Left ventricle myocardium inferior (tissue), 1 donor: ENCODE measurements at places on chromosomes 6 and 20.

DNA sequence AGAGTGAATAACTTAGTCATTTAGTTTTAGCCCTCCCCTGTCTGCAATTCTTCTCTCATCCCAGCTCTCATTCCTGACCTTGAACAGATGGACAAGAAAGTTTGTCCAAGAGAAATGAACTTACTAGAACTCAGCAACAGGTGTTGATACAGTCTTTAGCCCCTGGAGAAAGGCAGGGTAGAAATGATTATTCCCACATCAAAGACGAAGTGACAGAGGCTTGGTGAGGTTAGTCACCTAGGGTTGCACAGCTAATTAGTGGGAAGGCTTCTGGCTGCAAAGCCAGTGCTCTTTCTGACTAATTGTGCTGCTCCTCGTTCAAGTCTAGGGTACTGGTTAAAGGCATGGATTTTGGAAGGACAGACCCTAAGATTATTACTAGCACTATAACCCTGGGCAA lies 4.5 kb downstream of the ZDHHC14 start:
- no peaks in the 10 kb centered on the region for H3K27me3 ChIP-seq
- H3K36me3 ChIP-seq: no peaks in the 10 kb centered on the region
- H3K27ac ChIP-seq: no peak overlapping the region
- H3K4me1 ChIP-seq: peaks cover 27% of the 10 kb centered on the region
- no peak for DNase-seq

DNA sequence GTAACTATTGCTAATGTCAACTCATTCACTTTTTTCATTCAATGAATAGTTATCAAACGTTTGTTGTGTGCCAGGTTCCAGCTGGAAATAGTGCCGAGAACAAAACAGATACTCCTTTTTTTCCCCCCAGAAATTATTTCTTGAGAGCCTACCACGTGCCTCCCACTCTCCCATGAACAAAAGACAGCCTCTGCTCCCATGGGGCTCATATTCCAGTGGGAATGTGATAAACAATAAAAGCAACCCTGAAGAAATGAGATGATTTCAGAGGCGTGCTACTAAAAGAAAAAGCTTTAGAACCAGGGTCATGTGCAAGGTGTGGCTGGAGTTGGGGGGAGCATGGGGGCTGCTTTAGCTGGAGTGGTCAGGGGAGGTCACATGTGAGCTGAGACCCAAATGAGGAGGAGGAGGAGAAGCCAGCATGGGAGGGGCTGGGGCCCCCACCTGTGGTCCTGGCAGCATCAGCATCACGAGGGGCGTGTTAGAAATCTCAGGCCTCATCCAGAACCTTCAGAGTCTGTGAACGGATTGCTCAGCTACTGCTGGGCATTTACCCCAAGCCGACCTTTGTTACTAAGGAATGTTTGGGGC lies 157.4 kb downstream of the EYA2 start:
- peaks cover 71% of the 10 kb centered on the region for H3K27me3 ChIP-seq
- no peaks in the 10 kb centered on the region for H3K4me1 ChIP-seq
- DNase-seq: no peak
- H3K4me3 ChIP-seq: no peak overlapping the region
- no peak overlapping the region for H3K27ac ChIP-seq
- no peaks in the 10 kb centered on the region for H3K36me3 ChIP-seq

DNA sequence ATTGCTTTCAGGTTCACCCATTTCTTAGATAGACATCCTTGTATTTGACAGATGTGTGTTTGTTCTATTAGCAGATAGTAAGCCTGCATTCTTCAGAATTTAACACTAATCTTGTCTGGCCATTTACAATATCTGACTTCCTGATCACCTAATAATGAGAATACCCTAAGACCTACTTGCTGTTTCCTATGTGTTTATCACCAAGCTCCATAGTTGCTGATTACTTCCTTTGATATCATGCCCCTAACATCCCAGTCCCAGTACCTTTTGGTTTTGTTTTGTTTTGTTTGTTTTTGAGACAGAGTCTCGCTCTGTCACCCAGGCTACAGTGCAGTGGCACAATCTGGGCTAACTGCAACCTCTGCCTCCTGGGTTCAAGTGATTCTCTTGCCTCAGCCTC lies 143.6 kb upstream of the DST start:
- H3K4me3 ChIP-seq: no peak overlapping the region
- DNase-seq: no peak
- no peak overlapping the region for H3K27ac ChIP-seq
- H3K36me3 ChIP-seq: peaks cover 8% of the 10 kb centered on the region

DNA sequence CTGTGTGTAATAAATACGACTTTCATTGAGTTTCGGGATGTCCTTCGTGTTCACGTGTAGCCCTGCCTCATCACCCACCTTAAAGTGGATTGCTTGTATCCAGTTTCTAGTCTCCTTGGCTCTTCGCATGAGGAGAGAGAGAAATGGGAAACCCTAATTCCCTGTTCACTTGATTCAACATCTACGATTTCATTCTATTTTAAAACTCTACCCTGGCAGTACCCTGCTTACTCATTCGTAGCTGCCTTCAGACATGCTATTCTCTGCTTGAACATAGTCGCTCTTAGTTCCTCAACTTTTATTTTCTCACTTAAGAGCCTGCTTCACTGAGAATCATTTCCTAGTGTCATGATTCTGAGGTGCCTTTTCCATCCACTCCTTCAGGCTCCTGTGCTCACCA lies 163.6 kb downstream of the EYA4 start:
- no peak for DNase-seq
- no peaks in the 10 kb centered on the region for H3K36me3 ChIP-seq
- peaks cover 10% of the 10 kb centered on the region for H3K4me1 ChIP-seq
- no peak overlapping the region for H3K27ac ChIP-seq

DNA sequence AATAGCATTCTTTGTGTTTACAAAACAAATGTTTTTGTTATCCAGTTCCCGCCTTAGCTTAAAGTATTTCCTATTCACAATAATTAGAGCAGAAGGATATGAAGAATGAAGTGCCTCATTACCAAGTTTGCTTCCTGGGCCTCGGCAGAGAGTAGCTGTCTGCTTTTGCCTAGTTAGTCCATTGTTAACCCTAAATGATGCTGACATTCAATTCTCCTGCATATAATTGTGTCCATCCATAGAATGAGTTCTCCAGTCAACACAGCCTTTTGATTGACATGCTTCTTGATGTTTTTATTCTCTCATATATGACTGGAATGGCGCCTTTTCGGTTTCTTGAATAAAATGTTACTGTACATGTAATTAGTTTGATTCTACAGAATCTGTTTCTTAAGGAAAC lies 100.9 kb downstream of the MYB start:
- H3K4me3 ChIP-seq: no peak overlapping the region
- no peaks in the 10 kb centered on the region for H3K36me3 ChIP-seq
- H3K4me1 ChIP-seq: no peaks in the 10 kb centered on the region
- no peak overlapping the region for H3K27ac ChIP-seq
- DNase-seq: no peak
- H3K27me3 ChIP-seq: no peaks in the 10 kb centered on the region

- H3K4me3 ChIP-seq: no peak overlapping the region
- no peaks in the 10 kb centered on the region for H3K4me1 ChIP-seq
- peaks cover 64% of the 10 kb centered on the region for H3K27me3 ChIP-seq
- H3K27ac ChIP-seq: no peak overlapping the region
Measured at GRCh38 chr20:48142516-48142773, 357.2 kb upstream of the SULF2 start.

DNA sequence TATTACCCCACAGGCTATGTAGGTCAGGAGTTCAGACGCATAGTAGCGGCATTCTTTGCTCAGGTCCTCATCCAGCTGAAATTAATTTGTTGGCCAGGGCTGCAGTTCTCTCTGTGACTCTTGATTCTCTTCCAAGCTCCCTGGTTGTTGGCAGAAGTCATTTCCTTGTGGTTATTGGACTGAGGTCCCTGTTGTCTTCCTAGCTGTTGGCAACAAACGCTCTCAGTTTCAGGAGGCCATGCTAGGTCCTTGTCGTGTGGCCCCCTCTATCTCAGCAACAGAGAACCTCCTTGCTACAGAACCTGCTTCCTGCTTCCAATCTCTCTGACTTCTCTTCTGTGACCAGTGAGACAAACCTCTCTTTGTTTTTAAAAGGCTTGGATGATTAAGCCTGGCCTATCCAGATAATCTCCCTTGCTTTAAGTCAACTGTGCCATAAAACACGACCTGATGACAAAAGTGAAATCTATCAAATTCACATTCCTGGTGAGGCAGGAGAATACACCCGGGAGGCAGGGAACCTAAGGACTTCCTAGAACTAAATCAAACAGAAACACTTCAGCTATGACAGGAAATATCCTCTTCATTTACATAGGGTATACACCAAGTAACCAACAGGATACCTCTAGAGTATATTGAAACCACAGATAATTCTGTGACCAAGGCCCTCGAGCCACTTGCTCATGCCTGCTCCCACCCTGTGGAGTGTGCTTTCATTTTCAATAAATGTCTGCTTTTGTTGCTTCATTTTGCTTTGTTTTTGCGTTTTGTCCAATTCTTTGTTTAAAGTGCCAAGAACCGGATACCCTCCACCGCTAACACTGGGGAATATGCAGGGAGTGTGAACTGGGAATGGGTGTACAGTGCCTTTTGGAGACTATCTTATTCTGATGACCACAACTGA lies 196.0 kb downstream of the BTBD3 start:
- peaks cover 7% of the 10 kb centered on the region for H3K4me1 ChIP-seq
- H3K27me3 ChIP-seq: no peaks in the 10 kb centered on the region
- H3K36me3 ChIP-seq: no peaks in the 10 kb centered on the region
- DNase-seq: no peak
- H3K4me3 ChIP-seq: no peak overlapping the region

DNA sequence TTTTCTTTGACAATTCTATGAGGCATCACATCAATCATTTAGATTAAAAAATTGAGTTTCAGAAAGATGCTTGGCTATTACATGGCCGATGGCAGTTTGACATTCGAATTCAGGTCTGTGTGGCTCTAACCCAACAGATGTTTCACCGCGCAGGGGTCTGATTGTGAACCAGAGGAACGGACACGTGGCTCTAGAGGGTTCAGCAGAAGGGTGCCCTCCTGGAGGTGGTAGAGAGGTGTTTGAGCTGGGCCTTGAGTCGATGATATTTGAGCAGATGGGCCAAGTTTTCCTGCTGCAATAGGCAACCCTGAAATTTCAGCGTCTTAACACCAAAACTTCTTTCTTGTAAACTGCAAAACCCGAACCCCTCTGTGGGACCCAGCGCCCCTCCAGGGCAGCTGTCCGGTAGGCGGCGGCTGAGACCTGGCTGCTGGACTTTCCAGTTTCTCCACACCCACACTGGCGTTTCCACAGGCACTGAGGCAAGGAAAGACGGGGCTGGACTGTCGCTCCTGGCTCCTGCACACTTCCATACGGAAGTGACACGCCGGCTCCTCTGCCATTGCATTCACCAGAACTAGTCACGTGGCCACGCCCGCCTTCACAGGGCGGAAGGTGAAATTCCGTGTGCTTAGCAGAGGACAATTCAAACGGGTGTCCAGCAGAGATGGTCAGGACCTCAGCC lies 11.3 kb upstream of the AFDN start:
- H3K4me3 ChIP-seq: peak overlapping the region; percentile 41
- H3K4me1 ChIP-seq: no peaks in the 10 kb centered on the region
- no peak for DNase-seq
- no peaks in the 10 kb centered on the region for H3K36me3 ChIP-seq

- H3K27ac ChIP-seq: no peak overlapping the region
- no peak overlapping the region for H3K4me3 ChIP-seq
- peaks cover 31% of the 10 kb centered on the region for H3K4me1 ChIP-seq
Measured at GRCh38 chr6:7895125-7895423, 15.5 kb downstream of the TXNDC5 start.

- no peak overlapping the region for H3K4me3 ChIP-seq
- H3K27me3 ChIP-seq: no peaks in the 10 kb centered on the region
- H3K27ac ChIP-seq: peak overlapping the region; percentile 91
- peaks cover 98% of the 10 kb centered on the region for H3K4me1 ChIP-seq
- no peak for DNase-seq
Measured at GRCh38 chr20:37991908-37992307, 41.3 kb downstream of the TTI1 start.

GRCh38 chr6:2157441-2158127 lies 87.8 kb downstream of the GMDS start:
- no peak for DNase-seq
- H3K4me3 ChIP-seq: no peak overlapping the region
- H3K4me1 ChIP-seq: peaks cover 23% of the 10 kb centered on the region

GRCh38 chr6:99416892-99417767 lies 8.0 kb downstream of the PNISR start:
- no peak for DNase-seq
- H3K27me3 ChIP-seq: no peaks in the 10 kb centered on the region
- H3K27ac ChIP-seq: no peak overlapping the region
- peaks cover 92% of the 10 kb centered on the region for H3K4me1 ChIP-seq

- no peaks in the 10 kb centered on the region for H3K27me3 ChIP-seq
- no peaks in the 10 kb centered on the region for H3K36me3 ChIP-seq
- peaks cover 23% of the 10 kb centered on the region for H3K4me1 ChIP-seq
- H3K4me3 ChIP-seq: no peak overlapping the region
- no peak overlapping the region for H3K27ac ChIP-seq
- DNase-seq: no peak
Measured at GRCh38 chr6:21708320-21708580, 114.7 kb downstream of the SOX4 start.

DNA sequence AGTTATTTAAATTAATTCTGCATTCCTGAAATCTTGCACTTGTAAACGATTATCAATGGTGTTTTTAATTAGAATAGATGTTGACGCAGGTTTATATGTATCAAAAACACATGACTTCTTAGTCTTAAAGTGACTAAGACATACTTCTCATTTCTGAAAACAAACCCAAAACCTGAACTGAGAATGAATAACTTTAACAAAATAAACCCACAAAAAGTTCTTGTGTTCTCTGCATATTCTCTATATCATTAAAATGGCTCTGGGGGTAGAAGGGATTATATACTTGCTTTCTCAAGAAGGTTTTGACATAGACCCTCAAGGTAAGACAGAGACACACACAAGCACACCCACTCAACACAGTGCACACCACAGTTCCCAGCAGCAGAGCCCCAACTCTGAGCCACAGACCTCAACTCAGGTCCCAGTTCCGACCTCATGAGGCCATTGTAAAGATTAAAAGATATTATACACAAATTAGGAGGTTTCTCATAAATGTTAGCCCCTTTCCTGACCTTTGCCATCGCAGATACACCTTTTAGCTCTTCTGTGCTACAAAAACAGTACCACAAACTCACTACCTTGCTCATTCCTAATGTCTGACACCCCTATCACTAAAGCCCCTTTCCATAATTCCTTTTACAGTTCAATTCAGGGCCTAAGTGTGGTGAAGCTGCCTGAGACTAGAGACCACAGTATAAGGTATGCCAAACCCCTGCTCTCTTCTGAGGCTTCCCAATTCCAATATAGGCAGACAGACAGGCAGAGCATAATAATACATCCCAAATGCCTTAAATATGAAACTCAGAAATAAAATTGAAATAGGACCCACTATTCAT lies 267.8 kb downstream of the PTPRK start:
- H3K4me3 ChIP-seq: no peak overlapping the region
- H3K27me3 ChIP-seq: no peaks in the 10 kb centered on the region
- DNase-seq: no peak
- no peak overlapping the region for H3K27ac ChIP-seq
- peaks cover 25% of the 10 kb centered on the region for H3K4me1 ChIP-seq
